NCI-H146 (cell line): ENCODE measurements at places on chromosomes 1 and 21.

DNA sequence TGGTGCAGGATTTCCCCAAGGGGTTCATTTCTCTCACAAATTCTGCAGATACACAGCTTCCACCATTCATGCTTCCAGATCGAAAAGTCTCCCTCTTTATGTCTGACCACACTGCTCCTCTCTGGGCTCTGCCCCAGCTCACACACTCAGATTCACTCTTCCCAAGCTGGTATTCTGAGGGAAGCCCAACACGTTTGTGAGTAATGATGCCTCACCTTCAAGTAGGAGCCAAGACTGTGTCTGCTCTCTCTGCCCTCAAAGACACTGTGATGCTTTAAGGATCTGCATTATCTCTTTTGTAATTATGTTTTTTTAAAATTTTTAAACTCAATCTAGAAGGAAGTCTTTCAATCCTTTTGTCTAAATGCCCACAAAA is 19.8 kb downstream of the PRAMEF11 start:
- DNase-seq, result no peak

DNA sequence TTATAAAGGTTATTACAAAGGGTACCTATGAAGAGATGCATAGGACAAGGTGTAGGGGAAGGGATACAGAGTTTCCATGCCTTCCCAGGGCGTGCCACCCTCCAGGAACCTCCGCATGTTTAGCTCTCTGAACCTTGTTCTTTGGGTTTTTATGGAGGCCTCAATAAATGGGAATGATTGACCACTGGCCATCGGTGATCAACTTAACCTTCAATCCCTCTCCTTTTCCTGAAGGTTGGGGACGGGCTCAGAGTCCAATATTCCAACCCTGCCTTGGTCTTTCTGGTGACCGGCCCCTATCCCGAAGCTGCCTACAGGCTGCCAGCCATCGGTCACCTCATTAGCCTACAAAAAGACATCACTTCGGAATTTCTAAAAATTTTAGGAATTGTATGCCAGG is 11.7 kb downstream of the CD244 start:
- no peak for DNase-seq

DNA sequence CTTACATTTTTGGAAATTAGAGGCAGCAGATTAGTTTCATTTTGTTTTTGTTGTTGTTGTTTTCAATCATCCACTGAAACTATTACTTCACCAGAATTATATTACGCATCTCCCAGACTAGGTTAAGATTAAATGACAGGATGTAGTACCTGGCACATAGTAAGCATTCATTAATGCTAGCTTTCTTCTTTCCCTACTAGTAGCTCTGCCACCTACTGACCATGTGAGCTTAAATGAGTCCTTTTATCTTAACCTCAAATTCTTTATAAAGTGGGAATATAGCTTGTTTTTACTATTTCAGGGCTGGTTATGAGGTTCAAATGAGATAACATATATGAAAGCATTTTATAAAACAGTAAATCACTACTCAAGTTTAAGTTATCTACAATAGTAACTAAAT is 10.2 kb upstream of the ASPM start:
- DNase-seq, result no peak

GRCh38 chr1:222877854-222878253 is 63.0 kb downstream of the DISP1 start:
- no peak for DNase-seq

DNA sequence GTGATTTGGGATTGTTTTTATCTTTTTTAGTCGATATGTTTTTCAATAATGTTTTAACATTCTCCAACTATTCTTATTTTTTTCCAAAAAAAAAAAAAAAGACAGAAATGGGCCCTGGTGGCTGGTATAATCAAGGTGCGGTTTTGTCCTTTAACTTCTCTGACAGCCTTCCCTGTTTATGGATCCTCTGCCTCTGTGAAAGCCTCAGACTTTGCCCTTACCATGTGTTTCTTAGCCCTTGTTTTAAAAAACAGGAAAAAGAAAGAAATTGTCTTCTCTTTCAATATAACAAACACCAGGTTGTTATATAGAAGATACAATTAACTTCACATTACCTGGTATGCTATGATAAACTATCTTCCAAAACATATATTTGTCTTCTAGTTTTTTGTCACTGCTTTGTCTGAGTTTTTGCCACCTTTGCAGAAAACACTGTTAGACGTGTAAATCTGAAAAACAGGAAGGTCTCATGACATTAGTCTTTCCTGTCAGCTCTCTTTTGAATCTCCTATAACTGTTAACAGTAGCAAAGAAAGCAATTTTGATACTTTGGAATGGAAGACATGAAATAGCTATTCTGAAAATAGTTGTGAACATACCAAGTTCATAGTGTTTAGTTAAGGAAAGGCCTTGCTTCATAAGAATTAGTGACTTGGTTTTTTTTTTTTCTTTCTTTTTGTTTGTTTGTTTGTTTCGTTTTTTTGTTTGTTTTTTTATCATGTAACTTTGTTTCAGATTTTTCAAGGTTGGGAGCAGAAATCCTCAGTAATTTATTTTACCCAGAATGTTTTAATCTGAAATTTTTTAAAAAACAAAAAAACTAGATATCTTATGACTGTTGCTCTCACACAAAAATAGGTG is 31.7 kb upstream of the CACYBP start:
- DNase-seq, result no peak

- no peak for DNase-seq
Measured at GRCh38 chr1:34858901-34859445, 576 bp downstream of the SMIM12 start.

DNA sequence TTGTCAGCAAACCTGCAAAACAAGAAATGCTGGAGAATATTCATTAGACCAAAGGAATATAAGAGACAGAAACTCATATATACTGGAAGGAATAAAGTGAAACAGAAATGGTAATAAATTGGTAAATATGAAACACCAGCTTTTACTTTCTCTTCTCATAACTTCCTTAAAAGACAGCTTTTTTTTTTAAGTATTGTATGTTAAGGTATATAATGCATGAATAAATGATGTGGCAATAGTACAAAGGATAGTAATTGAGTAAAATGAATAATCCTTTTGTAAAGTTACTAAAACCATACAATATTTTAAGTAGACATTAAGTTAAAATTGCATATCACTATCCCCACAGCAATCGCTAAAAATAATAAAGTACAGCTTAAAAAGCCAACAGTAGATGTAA is 64.8 kb downstream of the TRIM33 start:
- no peak for DNase-seq

DNA sequence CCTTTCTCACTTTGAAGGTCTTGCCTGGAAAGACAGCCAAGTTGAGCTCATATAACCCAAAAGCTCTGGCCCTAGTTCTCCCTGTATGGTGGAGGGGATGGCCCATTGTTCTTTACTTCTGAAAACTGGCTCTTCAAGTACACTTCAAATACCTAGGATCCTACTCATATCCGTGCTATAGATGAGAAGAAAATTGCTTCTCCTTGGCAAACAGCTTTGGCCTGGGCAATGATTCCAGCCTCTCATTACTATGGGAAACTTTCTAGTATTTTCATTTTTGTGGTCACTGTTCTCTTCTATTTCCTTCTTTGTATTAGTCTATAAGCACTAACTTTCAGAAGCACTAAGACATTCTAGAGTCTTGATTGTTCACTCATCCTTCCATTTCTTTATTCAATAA is 53.7 kb downstream of the ZNF697 start:
- no peak for DNase-seq

- no peak for DNase-seq
Measured at GRCh38 chr1:207021139-207021861, 11.3 kb downstream of the C1orf116 start.

DNA sequence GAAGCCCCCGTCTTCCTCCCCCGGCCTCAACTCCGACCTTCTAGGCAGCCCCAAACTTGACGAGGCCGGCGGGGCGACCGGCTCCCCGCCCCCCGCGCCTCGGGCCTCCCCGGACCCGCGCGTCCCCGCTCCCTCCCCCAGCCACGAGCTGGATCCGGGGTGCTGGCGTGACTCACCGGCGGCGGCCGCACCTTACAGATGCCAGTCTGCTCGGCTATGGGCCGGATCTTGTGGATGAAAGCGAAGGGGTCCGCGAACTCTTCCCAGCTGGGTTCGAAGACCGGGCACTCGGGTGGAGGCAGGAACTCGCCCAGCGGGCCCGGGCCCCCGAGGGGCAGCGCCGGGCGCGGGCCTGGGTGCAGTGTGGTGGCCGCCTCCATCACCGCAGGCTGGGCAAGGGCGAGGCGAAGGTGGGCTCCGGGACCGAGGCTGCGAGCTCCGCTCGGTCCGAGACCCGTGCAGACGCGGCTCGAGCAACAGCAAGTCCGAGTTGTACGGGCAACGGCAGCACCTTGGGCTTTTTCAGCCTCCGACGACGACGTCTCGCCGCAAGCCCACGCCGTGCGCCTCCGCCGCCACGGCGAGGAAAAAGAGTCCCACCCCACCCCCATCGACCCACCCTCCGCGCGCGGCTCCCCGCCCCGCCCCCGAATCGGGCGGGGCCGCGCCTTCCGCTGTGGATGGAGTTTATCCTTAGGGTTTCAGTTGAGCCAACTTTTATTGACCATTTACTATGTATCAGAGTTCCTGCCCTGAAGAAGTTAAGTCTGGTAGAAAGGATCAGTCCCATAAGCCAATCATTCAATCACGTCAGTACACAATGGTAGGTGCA is at the start of gene KDM5B:
Gene KDM5B, minus strand, starts transcription at position 496 of the 832 bp plus-strand sequence. Its CDS starts 116 bp downstream, at position 380.
- DNase-seq, result peak; percentile 75

DNA sequence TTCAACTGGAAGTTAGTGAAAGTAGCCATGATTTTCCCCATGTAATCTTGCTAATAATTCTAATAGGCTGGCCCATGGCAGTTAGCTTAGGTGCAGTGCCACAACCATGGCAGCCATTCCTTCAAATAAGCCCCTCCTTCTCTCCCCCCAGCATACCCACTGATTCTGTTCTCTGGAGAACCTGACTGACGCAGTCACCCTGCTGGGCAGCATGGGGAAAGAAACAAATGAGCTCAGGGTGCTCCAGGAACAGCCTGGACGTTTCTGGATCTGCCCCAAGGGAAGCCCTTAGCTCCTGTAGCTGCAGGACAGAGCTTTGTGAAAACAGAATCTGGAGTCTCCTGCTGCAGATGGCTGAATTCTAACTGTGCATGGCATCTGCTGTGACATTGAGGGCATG is 22.5 kb downstream of the SNAP47 start:
- DNase-seq, result no peak

- DNase-seq, result no peak
Measured at GRCh38 chr1:20578721-20579395, 10.0 kb upstream of the CDA start.

GRCh38 chr1:11858968-11859871 is 475 bp upstream of the NPPB start:
- peak; percentile 55 for DNase-seq

- DNase-seq, result no peak
Measured at GRCh38 chr1:28171246-28171645, 5.2 kb downstream of the PTAFR start.

GRCh38 chr1:216779686-216780085 is 56.5 kb upstream of the ESRRG start:
- DNase-seq, result no peak

- no peak for DNase-seq
Measured at GRCh38 chr21:36688324-36688723, 10.6 kb upstream of the SIM2 start.

- DNase-seq, result no peak
Measured at GRCh38 chr1:59669752-59670312, 144.9 kb upstream of the HOOK1 start.

DNA sequence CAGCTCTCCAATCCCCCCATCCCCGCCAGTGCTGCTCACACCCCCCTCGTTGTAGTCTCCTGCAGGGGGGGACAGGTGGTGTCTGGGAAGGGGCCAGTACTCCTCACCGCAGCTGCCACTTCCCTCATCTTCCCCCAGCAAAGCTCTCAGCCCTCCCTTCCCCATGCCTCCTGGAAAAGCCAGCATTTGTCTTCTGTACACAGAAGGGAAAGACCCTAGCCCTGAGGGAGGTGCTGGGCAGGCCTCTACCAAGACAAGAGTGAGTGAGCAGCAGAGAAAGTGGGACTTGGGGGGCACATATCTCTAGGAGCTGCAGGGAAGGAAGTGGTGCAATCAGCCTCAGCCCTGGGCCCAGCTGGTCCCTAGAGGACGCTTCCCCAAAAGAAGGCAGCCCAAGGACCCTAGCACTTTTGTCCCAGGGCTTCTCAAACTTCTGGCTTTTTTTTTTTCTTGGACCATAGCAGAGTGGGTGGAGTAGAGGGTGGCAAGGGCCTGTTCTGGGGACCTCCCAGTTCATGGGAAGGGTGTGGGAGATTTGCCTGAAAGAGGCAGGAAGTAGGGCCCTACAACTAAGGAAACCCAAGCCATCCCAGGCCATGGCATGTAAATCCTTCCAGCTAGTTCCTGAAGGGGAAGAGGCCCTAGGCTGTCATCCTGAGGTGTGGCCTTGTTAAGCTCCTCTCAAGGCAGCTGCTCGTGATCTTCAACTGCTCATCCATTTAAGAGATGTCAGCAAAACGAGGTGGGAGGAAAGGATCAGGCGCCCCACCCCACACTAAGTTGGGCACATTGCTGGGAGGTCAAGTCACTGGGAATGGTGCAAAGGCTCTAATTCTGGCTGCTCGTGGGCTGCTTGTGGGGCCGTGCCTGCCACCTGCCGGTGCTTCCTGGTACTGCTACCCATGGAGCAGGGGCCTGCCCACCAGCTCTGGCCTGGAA is 12.6 kb downstream of the ZC3H12A start:
- peak; percentile 35 for DNase-seq

- peak; percentile 1 for DNase-seq
Measured at GRCh38 chr1:172380441-172381244, 39.8 kb upstream of the C1orf105 start.

- DNase-seq, result no peak
Measured at GRCh38 chr1:105373681-105374080, 1624.0 kb downstream of the AMY1C start.

GRCh38 chr1:18963968-18964367 is 7.5 kb upstream of the IFFO2 start:
- no peak for DNase-seq

DNA sequence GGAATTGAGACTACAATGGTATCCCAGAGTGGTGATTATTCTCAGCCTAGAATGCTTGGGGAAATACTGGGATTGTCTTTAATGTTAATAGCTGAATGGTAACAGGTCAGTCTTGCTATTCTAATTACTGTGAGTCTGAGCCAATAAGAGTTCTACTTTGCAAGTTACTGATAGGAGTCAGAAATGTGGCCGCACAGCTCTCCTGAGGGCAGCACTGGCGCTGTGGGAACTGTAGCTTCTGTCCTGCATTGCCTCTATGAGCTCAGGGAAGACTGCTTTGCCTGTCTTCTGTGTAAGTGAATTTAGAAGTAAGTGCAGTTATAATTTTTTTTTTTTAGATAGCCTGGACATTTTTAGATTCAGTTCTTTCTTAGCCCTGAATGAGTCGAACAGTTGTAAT is 10.0 kb upstream of the VAMP3 start:
- no peak for DNase-seq
